Progenitor cell of endocrine pancreas (in vitro differentiated cells): ENCODE measurements at places on chromosomes 4 and X. TPM values are rescaled to one million over a fixed set of nuclear protein-coding genes. Genes with fewer than 3 reads are reported as not detected.

GRCh38 chr4:114417214-114417613, 181.4 kb upstream of the UGT8 start:
- DNase-seq: no peak

- DNase-seq: no peak
Measured at GRCh38 chr4:147842573-147842972, 110.7 kb downstream of the ARHGAP10 start.

DNA sequence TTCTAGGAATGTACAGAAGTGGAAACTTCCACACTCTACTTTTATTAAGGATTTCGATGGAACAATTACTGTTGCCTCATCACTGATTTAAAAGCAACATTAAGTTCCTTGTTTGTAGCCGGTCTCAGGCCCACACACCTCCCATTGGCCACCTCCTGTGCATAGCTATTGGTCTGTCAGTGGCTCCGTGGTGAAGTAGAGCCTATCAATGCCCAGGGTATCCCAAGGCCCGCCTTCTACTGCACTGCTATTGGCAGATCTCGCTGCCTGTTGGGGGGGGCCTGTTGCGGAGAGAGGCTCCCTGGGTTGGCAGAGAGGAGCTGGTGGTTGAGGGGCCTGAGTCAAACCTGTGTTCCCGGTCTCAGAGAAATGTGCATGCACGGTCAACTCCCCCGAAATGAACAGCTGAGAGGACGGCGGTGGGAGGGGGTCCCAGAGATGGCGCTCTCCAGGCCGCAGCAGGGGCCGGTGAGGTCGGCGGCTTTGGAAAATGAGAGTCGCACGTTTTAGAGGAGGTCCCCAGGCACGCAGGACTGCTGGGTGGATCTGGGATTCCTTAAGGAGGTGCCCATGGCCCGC, 4.9 kb upstream of the ARAF start:
- DNase-seq: peak; percentile 62

LETM1 gene
- 46.1 and 51.2 TPM in 2 replicates for total RNA-seq

RPL39 gene
- 2,140 and 2,224 TPM in 2 replicates for total RNA-seq
